ENCODE measurements at places on chromosomes 2 and 18.

GRCh38 chr2:212811036-212811805 lies 272.6 kb upstream of the ERBB4 start:
- no peak for DNase-seq

DNA sequence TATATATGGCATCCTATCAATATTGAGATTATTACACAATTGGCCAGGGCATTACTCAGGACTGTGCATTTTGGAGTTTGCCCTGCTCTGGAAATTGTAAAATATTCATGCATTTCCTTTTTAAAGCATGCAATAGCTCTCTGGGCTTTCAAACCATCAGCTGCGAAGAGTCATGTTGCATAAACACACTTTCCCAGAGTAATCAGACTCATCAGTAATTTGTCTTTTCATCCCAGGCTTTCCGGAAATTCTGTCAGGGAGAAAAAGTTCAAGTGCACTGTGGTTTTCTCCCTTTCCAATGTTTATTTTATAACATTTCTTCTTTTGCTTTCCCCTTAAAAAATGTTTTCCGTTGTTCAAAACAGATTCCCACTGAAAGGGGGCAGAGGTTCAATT lies 38.9 kb upstream of the FHL2 start:
- no peak for DNase-seq

DNA sequence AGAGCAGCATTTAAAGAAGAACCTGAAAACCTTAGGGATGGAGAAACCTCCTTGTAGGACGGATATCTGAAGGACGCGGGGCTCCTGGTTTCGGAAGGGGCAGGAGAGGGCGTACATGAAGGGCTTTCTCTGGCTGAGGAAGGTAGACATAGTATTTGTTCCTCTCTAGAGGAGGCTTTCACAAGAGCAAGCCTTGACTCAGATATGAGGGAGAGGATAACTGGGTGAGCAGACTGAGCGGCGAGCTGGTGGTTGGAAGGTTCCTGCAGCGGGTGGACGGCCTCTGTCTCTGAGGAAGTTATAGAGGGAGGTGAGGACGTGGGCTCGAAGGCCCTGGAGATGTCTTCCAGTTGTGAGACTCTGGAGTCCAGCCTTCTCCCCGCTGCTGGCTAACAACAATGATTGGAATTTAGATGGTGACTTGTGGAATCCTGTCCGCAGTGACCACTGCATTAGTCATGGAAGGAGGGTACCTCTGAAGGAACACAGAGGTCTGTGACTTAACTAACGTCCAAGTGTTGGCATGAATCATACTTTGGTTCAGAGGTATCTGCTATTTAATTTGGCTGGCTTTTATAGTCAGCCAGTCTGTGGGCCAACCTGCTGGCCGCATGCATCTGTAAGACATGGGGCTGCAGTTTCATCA lies 80.9 kb downstream of the ASAP2 start:
- no peak for DNase-seq

DNA sequence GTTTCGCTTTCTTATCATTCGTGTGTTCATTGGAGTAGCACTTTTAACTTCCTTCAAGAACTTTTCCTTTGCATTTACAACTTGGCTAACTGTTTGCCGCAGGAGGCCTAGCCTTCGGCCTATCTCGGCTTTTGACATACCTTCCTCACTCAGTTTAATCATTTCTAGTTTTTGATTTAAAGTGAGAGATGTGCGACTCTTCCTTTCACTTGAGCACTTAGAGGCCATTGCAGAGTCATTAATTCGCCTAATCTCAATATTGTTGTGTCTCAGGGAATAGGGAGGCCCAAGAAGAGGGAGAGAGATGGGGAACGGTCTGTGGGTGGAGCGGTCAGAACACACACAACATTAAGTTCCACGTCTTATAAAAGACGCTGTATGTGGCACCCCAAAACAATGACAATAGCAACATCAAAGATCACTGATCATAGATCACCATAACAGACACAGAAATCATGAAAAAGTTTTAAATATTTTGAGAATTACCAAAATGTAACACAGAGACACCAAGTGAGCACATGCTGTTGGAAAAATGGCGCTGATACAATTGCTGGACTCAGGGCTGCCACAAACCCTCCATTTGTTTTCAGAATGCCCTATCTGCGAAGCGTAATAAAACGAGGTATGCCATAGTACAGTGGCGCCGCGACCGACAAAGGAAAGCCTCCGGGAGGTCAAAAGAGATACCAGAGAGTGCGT lies 553 bp downstream of the TIGD1 start:
- DNase-seq: no peak
